ENCODE measurements at places on chromosomes 2 and 18.

GRCh38 chr2:101115664-101116063 is 35.5 kb downstream of the TBC1D8 start:
- no peak for DNase-seq

- DNase-seq, result no peak
These were observed 21.3 kb upstream of the SPP2 start for GRCh38 chr2:234029150-234029733.

- DNase-seq, result no peak
These were observed 79.1 kb downstream of the MCFD2 start for GRCh38 chr2:46836295-46837111.

DNA sequence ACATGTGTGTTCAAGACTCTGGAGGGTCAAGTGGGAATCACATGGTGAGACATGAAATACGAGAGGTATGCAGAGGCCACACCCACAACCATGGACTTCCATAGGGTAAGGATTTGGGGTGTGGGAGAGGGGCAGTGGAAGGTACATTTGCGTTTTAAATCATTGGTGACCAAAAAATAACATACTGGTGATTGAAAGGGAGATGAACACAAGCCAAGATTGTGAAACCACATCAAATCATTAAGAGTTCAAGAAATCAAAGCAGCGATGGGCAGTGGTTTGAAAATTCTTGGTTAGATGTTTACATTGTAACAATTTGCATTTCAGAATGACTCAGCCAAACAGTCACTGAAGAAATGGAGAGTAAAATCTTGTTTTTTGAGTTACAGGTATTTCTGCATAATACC is 1.9 kb upstream of the CABYR start:
- no peak for DNase-seq

DNA sequence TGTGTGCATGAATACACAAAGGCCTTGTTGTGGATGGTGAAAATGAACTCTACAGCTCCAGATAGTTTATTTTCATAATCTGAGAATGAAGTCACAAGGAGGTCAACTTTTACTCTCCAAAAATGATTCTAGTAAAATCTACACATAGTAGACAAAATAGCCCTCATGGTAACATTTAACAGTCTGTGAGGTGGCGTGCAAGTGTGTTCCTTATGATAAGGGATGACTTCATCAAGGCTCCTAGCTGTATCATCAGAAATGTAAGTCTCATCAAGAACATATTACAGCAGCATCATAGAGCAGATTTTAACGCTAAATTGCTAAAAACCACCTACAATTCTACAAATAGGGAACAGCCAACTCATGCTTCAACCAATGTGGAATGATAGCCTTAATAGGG is 72.3 kb upstream of the RIOK3 start:
- DNase-seq, result no peak

DNA sequence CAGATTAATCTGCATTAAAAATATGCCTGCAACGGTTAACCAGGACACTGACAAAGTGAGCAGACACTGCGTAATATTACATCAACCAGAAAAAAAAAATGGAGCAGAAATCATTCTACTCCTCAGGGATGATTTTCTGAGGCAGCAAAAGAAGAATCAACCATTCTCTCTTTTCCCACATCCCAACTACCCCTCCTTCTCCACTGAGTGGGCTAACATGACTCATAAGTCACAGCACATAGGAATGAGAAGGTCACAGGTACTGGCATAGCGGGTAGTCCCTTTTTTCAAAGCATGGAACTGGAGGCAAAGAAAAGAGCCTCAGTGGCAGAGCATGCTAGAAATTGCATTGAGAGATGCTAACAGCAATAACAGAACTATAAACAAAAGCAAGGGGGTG is 54.3 kb upstream of the TSPYL6 start:
- no peak for DNase-seq

DNA sequence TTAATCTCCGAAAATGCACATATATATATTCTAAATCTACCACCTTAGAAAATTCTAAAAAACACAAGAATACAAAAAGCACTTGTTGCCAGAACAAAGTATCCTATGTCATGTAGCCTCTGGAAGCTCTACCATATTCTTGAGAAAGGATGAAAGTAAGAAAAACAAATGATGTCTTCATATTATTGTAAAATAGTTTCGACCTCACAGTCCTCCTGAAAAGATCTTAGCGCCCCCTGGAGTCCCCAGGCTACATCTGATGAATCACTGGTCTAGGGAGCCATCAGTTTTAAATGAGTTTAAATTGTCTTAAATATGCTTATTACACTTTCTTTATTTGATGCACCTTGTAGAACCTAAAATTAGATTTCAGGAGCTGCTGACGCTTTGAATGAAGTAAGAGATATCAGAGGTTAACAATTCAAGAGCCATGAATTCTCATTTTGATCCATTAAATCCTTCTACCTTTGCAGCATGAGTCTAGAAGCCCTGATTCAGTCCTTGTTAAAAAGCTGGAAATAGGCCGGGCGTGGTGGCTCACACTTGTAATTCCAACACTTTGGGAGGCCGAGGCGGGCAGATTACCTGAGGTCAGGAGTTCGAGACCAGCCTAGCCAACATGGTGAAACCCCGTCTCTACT is 138.8 kb downstream of the MCFD2 start:
- DNase-seq, result peak; percentile 73

- peak; percentile 94 for DNase-seq
These were observed 207.0 kb upstream of the FANCL start for GRCh38 chr2:58448065-58448507.

DNA sequence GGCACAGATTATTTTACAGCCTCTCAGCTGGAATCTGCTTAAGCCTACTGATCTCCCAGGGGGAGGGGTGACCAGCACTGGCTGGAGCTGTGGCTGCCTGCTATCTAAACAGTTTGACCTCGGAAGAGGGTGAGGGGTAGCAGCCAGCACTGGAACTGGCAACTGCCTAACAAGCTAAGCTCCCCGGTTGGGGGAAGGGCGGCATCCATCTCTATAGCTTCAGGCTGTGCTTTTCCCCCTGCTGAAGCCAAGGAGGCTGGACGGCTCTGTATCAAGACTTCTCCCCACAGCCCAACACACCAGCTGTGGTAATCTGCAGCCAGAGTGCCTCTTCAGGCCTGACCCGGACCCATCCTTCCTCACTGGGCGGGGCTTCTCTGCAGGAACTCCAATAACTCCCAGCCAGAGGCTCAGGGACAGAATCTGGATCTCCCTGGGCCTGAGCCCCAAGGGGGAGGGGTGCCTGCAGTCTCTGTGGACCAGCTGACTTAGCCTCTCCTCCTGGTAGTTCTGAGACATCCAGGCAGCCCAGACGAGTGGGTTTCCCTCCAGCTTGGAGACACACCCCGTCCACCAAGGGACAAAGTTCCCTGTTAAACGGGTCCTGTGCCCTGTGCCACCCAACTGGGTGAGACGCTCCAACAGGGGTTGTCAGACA is 560.2 kb downstream of the LRP1B start:
- peak; percentile 90 for DNase-seq

- DNase-seq, result no peak
These were observed 51.4 kb upstream of the SMAD2 start for GRCh38 chr18:47981830-47982229.

DNA sequence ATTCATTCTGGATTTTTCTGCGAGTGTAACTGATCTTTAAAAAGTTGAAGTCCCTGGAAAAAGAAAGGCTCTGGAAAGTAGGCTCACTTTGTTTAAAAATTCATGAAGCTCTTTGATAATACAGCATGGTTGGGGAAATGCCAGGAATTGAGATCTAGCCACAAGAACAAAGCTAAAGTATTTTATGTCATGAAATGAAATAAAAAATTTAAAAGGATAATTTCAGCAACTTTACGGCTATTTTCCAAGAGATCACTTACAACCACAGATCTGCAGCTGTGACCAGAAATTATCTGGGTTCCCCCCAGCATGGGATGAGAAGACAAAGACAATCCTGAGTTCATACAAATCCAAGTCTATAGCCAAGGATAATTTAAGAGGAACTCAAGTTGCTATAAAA is 25.3 kb upstream of the RFX8 start:
- no peak for DNase-seq

DNA sequence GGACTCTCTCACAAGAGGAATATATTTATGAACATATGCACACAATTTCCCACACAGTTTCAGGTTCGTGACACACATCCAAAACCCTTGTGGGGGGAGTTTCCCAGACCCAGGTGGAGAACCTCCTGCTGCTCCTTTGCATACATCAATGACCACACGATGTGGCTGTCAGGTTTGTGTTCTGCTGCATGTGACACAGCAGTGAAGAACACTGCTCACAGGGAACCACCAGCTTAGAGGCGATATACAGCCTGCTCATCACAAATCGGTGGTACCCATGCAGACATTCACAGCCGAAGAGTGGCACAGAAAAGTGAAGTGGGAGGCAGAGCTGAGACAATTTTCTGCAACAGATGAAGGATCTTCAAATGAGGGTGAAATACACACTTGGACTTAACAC is 175.6 kb upstream of the ZFP36L2 start:
- no peak for DNase-seq

DNA sequence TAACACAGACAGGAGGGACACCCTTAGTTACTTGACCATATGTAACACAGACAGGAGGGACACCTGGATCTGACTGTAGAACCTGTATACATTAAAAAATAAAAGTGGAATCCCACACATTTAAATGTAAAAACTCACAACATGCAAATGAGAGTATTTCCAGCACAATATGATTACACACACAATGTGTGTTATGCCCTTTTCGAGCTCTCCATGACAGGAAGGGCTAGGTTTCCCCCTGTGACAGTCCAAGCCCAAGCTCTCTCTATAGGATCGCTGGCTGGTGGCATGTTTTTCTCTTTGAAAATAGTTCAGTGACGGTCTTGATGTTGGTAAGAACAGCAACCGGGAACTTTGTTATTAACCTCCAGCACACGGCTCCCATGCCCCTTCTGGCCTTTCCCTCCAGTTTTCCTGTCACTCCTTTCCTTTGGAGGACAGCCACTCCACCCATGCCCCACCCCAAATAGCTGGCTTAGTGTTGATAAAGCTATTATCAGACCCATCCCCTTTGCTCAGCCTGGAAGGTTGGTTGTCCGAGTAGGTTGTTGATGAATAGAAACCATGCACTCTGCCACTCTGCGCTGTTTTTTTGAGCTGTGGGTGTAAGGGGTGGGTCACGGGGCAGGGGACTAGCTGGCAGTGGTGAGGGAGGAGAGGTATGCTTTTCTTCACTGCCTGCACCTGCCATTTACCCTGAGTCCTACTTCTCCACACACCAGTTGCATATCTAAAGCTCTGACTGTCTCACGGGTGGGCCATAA is 2.7 kb downstream of the RASGRP3 start:
- no peak for DNase-seq

GRCh38 chr2:21779786-21780185 is 656.0 kb downstream of the TDRD15 start:
- DNase-seq, result no peak

DNA sequence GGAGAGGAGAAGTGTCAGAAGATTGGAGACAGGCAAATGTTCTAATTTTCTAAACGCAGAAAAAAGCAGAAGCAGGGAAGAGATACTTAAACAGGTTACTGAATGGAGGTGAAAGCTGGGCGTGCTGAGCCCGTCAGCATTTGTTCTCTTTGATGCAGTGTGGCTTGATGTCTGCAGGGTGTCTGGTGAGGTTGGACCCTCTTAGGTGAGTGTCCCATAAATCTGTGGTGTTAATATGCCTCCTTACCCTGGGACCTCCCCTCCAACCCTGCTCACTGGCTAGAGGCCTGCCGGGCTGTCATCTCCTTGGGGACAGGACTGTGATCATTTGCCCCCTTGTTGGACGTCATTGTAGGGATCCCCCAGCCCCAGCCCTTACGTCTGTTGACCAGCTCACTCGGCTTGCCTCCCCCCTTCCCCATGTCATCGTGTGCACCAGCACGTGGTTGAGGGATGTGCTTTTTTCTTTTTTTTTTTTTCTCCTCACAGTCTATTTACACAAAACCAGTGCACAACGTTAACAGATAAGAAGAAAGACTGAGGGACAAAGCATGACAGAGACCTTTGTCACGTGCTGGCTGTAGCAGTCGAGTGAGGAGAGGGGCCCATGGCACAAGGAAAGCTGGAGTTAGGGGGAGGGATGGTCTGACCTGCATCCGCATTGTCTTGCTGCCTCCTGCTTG is 56.4 kb downstream of the NCK2 start:
- no peak for DNase-seq

DNA sequence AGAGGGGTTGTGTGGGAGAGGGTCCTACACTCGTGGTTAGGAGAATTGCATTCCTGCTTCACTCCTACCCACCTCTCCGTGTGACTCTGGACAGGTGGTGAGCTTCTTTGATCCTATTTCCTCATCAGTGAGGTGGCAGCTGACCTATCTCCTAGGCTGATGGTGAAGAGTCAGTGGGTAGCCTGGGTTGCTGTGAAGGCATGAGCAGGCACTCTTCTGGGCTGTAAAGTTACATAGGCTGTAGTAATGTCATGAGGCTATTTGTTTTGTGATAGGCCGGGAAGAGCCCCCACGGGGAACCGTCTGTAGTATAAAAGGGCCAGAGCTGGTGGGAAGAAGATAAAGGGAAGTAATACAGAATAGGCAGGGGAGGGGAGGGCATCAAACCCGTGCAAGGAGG is 83.8 kb downstream of the TMEM247 start:
- no peak for DNase-seq

DNA sequence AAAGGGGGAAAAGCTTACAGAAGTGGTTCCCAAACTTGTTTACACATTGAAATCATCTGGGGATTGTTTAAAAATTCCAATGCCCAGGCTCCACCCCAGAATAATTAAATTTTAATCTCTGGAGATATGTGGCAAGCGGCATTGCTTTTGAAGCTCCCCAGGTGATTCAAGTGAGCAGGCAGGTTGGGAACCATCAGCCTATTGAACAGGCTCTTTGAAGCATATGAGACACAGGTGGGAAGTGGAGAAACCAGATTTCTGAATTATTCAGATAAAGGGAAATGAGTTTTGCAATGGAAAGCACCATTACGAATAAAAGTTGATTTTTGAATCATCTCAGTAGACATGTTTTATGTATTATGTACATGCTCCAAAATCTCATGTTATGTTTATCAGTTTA is 57.6 kb upstream of the NOSTRIN start:
- no peak for DNase-seq

- no peak for DNase-seq
These were observed 14.8 kb downstream of the MBD2 start for GRCh38 chr18:54209471-54210180.

DNA sequence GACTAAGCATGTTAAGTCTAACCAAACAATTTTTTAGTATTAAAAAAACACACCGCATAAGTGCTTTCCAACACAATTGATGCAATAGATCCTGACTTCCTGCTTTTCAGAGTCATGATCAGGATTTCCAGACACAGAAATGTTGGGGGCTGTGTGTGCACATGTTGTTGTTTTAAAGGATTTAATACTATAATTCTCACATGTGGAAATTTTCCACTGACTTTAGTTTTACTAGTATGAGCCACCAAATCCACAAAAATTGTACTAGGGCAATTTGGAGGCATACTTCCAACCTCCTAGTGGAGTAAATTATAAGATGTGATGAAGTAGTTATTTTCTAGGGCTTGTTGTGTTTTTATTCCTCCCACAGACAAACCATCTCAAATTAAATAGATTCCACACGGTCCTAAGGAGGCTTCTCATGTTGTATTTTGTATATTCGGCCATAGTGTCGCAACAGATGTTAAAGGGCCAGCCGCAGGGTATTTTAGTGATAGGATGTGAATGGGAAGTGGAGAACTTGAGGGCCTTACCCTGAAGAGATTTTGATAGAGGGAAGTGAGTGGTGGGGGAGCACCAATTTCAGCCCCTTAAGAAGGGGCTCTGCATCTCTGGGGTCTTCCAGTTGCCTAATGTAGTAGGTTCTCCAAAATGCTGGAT is 108.9 kb upstream of the KLF7 start:
- DNase-seq, result no peak

GRCh38 chr2:70029814-70030409 is 57.4 kb upstream of the PCBP1 start:
- peak; percentile 53 for DNase-seq
